AG04450 (cell line): ENCODE measurements at places on chromosomes 7 and 10. TPM values are rescaled to one million over a fixed set of nuclear protein-coding genes. Genes with fewer than 3 reads are reported as not detected.

DNA sequence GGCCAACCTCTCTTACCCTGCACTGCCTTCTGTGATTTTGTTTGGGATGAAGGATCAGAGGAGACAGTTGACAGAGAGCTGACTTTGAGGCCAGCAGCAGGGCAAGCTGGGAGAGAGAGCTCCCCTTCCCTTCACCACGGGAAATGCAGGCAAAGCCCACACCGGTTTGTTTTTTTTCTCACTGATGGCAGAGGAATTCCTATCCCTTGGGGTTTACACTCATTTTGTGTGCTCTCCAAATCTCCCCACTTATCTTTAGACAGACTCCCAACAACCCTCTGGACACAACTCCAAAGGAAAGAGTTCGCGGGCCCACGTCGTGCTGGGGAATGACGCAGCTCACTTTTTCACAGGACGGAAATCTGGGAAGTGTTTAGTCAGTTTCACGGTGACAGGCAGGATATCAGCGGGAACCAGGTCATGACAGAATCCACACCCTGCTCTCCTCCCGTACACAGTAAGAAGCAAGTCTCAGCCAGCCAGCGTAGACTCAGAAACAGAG lies 68.3 kb upstream of the FAM171A1 start:
- DNase-seq: no peak

GRCh38 chr10:17980846-17981565 lies 29.3 kb downstream of the SLC39A12 start:
- no peak for DNase-seq

- no peak for DNase-seq
These were observed 17.2 kb downstream of the TSPAN13 start for GRCh38 chr7:16770657-16771329.

DNA sequence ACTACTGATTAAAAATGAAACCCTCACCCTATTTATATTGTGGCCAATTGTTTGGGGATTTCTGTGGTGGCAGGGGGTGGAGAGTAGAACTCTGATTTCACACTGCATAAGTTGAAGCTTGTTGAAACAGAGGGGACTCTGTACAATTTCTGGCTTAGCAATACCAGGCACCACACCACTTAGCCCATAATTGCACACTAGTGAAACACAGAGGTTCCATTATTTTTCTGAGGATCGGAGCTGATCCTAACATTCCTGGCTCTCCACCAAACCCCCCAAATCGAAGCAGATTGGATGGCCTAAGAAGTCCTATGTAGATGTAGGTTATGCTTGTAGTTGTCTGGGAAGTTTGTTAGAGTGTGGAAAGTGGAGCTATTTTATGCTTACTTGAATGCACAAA lies 47.0 kb downstream of the PTN start:
- no peak for DNase-seq

- DNase-seq: no peak
These were observed 139.3 kb upstream of the HDAC9 start for GRCh38 chr7:18356191-18356645.

GRCh38 chr10:27251554-27251953 lies 11.0 kb upstream of the ACBD5 start:
- no peak for DNase-seq

DNA sequence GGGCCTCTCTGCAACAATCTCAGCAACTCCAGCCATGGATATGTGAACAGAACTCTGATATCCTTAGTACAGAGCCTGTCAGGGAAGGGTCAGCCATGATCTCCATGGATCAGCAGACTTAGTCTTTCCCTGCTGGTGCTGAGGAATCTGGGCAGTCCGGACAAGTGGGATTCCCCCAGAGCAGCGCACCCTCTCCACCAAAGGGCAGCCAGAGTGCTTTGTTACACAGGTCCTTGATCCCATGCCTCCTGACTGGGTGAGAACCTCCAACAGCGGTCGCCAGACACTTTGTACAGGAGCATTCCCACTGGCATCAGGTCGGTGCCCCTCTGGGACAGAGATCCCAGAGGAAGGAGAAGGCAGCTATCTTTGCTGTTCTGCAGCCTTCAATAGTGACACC lies 38.9 kb downstream of the TPK1 start:
- DNase-seq: no peak

GRCh38 chr7:49396229-49396628 lies 377.2 kb upstream of the VWC2 start:
- DNase-seq: no peak

GRCh38 chr10:97234400-97234799 lies 48.6 kb upstream of the SLIT1 start:
- DNase-seq: peak; percentile 21

DNA sequence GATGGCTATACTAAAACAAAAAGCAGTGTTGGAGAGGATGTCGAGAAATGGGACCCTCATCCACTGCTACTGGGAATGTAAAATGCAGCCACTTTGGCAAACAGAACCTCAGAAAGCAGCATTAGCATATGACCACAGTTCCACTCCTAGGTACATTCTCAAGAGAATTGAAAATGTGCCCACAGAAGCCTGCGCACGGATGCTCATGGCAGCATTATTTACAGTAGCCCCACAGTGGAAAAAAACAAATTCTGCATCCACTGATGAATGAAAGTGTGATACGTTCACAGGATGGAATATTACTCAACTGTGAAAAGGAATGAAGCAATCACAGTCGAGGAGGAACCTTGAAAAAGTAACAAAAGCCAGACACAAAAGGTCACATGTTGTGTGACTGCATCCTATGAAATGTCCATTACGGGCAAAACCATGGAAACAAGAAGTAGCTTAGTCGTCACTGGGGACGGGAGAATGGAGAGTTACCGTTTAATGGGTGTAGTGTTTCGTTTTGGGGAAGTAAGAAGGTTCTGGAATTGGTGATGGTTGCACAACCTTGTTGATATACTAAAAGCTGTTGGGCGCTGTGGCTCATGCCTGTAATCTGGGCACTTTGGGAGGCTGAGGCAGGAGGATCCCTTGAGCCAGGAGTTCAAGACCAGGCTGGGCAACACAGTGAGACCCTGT lies 2.5 kb upstream of the UPK3B start:
- no peak for DNase-seq

DNA sequence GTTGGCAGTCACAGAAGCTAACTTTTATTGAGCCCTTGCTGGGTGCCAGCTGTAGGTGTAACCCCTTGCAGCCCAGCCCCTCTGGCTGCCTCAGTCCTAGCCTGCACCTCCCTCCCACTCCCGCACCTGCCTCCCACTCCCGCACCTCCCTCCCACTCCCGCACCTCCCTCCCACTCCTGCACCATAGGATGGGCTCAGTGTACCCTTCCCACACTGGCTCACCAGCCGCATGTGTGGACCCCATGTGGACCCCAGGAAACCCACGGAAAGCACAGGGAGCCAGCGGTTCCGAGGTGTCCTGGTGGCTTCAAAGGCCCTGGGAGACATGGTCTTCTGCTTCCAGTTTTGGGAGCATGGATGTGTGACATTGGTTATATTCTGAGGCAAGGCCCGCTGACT lies 132.9 kb downstream of the EBF3 start:
- no peak for DNase-seq

- no peak for DNase-seq
These were observed 398 bp downstream of the DENND11 start for GRCh38 chr7:141701489-141702046.

DNA sequence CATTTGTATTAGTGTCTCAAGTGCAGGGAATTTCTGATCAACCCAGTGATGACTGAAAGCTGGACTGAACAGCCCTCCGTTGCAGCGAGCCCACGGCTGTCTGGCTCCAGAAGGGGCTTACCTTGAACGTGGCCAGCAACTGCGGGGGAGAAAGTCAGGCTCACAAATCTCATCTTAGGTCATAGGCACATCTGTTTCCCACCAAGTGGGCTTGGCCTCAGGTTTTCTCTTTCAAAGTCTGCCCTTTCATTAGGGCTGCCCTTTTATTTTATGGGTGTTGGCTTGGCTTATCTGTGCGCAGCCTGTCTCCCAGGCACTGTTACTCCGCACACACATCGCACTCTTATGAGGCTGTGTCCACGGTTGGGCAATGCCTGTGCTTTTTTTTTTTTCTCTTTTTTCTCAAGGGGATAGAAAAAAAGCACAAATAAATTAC lies 178.0 kb downstream of the JCAD start:
- no peak for DNase-seq

GRCh38 chr10:49071160-49071761 lies 44.1 kb downstream of the VSTM4 start:
- DNase-seq: no peak

GRCh38 chr7:47818796-47819606 lies 129.3 kb downstream of the PKD1L1 start:
- peak; percentile 54 for DNase-seq

DNA sequence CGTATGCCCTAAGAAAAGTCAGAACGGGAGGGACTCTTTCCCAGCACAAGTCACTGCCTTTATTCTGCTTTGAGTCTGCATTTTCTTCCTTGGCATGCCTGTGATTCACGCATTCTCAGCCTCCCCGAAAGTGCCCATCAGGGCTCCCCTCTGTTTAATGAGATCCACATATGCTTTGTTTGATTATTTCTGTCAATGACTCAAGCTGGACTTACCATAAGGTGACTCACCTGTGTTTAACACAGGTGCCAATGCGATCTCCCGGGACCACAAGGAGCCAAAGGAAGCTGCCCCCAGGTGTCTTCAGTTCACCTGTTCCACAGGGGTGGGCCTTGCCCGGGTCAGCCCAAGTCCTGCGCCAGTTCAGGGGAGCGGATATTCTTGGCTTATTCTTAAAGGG lies 386.0 kb upstream of the SHH start:
- no peak for DNase-seq

GRCh38 chr10:59960751-59961150 lies 54.4 kb upstream of the CCDC6 start:
- DNase-seq: no peak

GRCh38 chr10:47024046-47024322 lies 112.8 kb downstream of the PTPN20 start:
- DNase-seq: no peak

- no peak for DNase-seq
These were observed 496.8 kb upstream of the AKR1E2 start for GRCh38 chr10:4329225-4329624.

- DNase-seq: no peak
These were observed 21.5 kb upstream of the ZNF800 start for GRCh38 chr7:127413962-127414361.

The MSMB gene
- not detected in 2 replicates for polyA plus RNA-seq

The PRKCQ gene
- 0.10 and 0.26 TPM in 2 replicates for polyA plus RNA-seq

The FANK1 gene
- 2.8 and 4.0 TPM in 2 replicates for polyA plus RNA-seq

The GNG11 gene
- 13.8 and 19.7 TPM in 2 replicates for polyA plus RNA-seq

The ANKRD30A gene
- not detected in 2 replicates for polyA plus RNA-seq

The CLDN4 gene
- polyA plus RNA-seq: 0.15 and 0.16 TPM in 2 replicates
